ENCODE measurements at places on chromosomes 16 and 17.

DNA sequence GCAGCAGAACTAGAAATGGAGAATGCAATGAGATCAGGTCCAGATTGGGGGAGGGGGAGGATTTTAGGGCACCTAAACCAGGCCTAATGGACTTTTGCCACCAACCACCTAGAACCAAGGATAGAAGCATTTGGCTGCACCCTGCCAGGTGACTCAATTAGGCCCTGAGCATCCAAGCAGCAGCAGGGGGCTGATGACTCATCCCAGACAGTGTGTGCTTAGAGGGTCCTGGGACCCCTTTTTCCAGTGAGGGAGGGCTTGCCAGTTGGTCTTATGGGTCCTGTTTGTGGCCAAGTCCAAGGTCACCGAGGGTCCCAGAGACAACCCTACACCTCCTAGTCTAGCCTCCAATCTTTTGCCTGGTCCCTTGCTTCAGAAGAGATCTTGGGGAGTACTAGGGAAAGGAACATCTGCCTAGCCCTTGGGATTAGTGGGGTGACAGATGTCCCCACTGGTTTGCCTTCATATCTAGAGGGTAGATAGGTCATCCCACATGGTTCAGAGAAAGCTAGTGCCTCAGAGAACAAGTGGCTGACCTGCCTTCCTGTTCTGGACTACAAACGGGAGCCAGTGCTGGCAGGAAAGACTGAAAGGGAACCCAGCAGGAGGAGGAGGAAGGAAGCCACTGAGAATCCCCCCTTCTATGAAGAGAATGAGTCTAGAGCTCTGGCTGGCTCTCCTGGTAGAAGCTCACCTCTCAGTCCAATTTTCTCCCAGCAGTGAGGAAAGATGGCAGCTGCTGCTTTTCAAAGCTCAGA, 1.6 kb upstream of the TBKBP1 start:
- DNase-seq = no peak

DNA sequence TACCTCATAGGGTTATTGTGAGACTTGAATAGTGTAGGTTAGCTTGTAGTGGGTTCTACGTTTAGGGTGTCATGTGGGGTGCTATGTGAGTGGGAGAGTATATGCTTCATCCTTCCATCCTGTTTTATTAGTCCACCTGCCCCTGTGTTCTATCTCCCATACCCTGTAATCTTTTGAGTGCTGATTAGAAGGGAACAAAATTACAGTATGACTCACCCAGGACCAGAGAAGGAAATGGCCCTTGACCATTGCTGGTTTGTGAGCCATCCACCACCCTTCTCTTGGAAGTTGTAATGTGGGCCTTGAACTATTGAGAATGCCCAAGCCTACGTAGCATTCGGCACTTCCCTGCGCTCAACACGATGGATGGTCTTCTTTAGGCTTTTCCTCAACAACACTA, 17.1 kb downstream of the SAP30BP start:
- no peak for DNase-seq

DNA sequence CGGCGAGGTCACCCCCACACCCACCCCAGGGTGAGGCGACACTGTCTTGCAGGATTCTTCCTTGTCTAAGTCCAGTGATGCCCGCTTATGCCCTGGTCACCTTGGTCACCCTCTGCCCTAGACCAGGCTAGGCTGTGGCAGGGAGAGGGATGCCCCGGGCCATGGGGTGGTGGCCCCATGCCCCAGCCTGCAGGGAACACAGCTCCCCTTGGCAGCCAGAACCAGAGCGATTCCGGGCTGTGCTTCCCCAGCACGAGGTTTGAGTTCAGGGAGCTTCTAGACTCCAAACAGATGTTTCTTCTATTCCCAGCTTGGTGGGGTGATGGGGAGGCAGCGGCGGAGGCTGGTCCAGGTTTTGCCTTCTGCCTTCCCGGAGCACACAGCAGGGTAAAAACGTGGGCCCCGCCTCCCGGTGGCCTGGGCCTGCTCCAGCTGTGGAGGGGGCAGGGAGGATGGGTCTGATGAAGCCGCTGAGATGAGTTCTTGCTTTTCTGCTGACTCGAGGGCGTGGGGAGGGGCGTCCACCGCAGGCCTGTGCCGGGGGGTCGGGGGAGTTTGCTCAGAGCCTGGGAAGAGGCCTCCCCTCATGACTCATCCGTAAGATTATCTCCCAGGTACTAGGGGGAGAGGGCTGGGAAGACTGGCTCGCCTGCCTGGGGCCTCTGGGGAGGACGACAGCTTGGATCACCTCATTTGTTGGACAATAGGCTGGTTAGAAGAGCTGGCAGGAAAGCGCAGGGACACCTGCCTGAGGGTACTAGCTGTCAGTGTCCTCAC, 15.4 kb downstream of the SMTNL2 start:
- DNase-seq = no peak

DNA sequence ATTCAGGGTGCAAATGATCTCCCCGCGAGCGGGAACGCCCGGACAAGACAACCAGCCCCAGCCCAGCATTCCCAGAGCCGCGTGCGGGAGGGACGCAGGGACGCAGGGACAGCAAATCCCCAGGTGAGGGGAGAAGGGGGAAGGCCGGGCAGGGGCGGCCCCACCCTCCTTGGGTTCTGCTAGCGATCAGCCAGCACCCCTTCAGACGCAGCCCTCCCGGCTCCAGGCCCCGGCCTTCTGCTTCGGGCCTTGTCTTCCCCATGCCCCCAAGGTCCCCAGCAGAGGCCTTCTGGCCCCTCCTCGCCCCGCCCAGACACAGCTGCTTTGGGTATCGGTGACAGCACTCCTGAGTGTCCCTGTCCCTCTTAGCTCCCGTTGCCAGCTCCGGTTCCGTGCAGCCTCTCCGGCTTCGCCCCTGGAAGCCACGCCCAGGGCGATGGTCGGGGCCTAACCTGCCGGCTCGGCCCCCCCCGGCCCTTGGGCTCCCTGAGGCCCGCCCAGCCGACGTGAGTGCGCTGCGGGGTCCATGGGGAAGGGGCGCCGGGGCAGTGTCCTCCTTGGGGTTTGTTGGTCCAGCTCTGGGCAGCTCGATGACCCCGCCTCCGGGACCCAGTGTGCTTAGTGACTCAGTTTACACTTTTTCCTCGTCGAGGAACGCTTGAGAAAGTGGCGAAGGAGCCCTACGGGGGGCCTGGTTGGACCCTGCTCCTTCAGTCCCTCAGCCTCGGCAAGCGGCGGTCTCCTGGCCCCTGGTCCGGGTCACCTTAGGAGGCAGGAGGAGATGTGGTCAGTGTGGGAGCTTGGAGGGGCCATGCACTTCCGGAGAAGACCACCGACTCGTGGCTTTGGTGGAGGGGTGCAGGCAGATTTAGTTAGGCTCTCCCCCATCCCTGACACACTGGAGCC, 50.5 kb upstream of the AMZ2 start:
- no peak for DNase-seq

- DNase-seq = no peak
These were observed 117.9 kb upstream of the GSE1 start for GRCh38 chr16:85495259-85495658.

DNA sequence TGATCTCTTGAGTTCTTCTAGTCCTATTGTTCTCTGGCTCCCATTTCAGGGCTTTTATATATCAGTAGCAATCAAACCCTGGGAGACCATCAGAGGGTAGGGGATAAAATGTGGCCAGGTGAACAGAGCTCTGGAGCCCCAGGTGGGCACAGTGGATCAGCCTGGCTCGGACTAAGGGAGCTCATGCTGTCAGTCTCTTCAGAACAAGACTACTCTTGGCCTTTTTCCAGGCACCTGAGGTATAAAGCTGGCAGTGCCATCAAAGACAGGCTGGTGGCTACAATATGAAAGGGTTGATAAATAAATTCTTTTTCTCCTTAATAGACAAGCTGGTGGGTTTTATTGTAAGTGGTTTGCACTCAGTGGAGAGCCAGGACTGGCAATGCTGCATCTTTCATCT, 160.0 kb upstream of the CCL2 start:
- no peak for DNase-seq

DNA sequence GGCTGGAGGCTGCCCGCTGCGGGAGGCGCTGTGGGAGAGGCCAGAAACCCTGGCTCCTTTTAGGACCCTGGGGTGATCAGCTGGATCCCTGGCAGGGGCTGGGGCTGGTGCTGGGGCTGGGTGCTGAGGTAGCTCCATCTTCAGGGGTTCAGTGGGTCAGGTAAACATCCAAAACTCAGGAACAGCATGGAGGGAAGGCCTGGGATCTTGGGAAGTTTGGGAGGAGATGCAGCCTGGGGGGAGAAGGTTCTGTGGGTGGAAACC, 21.0 kb downstream of the ADGRG5 start:
- DNase-seq = no peak

GRCh38 chr16:26335236-26335853, 643.6 kb downstream of the HS3ST4 start:
- no peak for DNase-seq

- DNase-seq = no peak
These were observed 855 bp downstream of the TUFM start for GRCh38 chr16:28845293-28845692.

DNA sequence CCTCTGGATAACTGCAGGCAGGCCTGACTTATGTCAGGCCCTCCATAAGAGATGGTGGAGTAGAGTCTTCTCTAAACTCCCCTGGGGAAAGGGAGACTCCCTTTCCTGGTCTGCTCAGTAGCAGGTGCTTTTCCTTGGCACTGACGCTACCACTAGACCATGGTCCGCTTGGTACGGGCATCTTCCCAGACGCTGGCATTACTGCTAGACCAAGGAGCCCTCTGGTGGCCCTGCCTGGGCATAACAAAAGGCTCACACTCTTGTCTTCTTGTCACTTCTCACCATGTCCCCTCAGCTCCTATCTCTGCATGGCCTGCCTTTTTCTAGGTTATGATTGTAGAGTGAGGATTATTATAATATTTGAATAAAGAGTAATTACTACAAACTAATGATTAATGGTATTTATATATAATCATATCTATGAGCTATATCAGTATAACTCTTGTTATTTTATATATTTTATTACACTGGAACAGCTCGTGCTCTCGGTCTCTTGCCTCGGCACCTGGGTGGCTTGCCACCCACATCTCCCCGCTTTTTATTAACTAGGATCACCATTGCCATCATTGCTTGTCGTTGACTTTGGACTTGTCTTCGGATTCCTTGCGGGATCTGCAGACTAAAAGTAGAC, 59.8 kb upstream of the ARL4D start:
- no peak for DNase-seq

GRCh38 chr16:87028481-87029320, 288.5 kb downstream of the C16orf95 start:
- DNase-seq = no peak

DNA sequence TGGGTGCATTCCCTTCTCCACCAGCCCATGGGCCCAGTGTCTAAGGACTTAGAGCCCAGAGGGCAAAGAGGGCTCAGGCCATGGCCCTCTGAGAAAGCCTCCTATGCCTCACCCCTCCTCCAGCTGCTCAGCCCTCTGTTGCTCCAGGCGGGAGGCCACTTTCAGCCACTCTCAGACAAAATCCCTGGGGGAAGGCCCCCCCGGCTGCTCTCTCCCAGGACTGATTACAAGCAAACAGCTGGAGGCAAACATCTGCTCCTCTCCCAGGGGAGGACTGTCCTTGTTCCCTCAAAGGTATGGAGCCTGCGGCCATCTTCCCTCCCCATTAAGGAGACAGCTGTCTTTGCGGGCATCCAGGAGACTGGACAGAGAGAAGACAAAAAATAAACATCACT, 54.9 kb upstream of the DLX4 start:
- no peak for DNase-seq

DNA sequence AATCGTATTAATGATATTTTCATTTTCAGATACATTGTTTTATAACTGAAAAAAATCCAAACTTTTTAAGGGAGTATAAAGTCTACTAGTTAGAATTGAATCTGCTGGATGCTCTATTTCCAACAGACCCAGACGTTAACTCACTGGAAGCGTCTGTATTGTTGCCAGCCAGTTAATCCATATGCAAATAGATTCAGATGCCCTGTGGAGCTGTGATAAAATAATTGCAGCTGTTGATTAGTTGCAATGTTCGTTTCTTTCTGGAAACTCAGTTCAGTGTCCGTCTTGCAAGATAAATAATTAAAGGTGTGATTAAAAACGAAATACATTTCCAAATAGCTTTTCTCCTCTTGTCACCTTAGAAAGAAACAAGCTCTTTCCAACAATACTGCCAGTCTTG, 5.1 kb upstream of the GNA13 start:
- no peak for DNase-seq

- no peak for DNase-seq
These were observed 6.0 kb upstream of the CHRNE start for GRCh38 chr17:4908711-4909496.

GRCh38 chr17:1179112-1179817, 516 bp downstream of the ABR start:
- no peak for DNase-seq

- DNase-seq = no peak
These were observed 43.4 kb upstream of the GAS7 start for GRCh38 chr17:10241781-10242180.

- no peak for DNase-seq
These were observed 260.4 kb downstream of the CEP112 start for GRCh38 chr17:65931246-65932149.

DNA sequence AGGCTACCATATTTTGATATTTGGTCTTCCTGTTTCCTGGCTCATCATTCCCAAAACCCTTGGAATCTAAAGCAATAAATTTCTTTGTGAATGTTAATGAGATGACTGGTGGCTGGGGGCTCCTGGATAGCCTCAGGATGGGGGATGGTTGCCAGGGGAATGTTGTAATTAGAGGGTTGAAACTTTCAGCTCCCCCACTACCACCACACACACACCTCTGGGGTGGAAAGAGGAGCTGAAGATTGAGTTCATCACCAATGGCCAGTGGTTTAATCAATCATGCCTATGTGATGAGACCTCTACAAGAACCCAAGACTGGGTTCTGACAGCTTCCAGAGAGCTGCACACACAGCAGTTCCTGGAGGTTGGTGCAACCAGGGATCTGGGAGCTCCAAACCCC, 59.1 kb downstream of the HS3ST3A1 start:
- no peak for DNase-seq
